Stimulated activated CD8-positive, alpha-beta memory T cell treated with anti-CD3 and anti-CD28 coated beads, Interleukin-15, amount 100 ng/mL, for 48 hours (primary cell): ENCODE measurements at places on chromosomes 5 and 9.

- DNase-seq: no peak
These were observed 33.2 kb upstream of the NOTCH1 start for GRCh38 chr9:136578915-136579649.

- no peak for DNase-seq
These were observed 59.5 kb upstream of the PCSK1 start for GRCh38 chr5:96492459-96493047.

- DNase-seq: no peak
These were observed 91.8 kb upstream of the GPR151 start for GRCh38 chr5:146607659-146608332.

- no peak for DNase-seq
These were observed 129.3 kb upstream of the STC2 start for GRCh38 chr5:173457482-173457881.

- DNase-seq: no peak
These were observed 4.6 kb upstream of the UGCG start for GRCh38 chr9:111891910-111892499.

DNA sequence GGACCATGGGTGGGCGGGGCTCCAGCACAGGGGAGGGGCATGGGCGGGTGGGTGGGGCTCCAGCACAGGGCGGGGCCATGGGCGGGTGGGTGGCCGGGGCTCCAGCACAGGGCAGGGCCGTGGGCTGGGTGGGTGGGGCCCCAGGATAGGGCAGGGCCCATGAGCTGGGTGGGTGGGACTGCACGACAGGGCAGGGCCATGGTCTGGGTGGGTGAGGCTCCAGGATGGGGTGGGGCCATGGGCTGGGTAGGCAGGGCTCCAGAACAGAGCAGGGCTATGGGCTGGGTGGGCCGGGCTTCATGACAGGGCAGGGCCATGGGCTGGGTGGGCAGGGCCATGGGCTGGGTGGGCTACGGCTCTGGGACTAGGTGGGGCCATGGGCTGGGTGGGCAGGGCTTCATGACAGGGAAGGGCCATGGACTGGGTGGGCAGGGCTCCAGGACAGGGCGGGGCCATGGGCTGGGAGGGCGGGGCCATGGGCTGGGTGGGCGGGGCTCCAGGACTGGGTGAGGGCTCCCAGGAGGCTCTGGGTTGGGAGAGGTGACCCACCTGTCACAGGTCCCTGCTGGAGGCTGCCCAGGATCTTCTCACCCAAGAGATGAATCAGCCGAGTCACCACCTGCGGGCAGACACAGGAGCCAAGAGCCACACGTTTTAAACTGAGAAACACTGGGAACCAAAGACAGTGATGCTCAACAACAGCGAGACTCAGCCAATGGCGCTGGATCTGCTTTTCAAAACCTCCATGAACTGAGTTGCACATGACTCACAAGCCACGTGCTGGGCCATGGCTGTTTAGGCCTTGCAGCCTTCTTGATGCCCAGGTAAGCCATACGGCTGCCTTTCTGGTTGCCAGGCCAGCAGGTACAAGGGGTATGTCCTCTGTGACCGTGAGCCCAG, 33.6 kb upstream of the NSMF start:
- peak; percentile 42 for DNase-seq
